ENCODE measurements at places on chromosomes 5 and 9.

DNA sequence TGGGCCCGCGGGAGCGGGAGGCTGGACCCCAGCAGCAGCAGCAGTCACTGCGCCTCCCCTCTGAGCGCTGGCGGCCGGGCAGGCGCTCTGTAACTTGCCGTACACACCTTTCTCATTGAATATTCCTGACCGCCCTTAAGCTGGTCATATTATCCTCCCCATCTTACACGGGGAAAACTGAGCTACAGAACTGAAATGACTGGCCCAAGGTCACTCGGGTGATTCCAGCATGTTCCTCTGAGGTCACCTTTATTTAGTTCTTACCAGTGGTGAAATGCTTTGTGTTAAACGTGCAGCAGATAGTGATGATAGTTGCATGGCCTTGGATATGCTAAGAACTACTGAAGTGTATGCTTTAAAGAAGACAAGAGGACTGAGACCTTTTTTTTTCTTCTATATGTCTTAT is 607 bp downstream of the UQCRQ start:
- no peak for DNase-seq

DNA sequence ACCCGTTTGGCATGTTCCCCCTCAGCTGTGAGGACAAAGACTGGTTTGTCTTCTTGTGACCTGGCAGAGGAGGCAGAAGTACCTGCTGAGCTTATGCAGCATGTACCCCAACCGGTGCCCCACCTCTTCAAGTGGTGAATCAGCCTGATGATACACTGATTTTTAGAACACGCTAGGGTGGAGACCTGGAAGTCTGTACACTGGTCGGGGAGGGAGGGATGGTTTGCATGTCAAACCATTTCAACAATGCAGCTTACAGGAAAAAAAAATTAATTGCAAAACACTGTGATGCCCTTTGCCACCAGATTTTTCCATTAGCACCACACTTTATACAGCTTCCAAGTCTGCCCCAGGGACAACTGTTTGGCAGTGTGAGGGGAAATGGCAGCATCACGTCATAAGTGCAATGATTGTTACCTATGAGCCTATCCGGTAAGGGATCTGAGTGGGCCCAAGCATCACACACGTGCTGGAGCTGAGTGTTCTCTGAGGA is 155.1 kb upstream of the DMRT1 start:
- no peak for DNase-seq

DNA sequence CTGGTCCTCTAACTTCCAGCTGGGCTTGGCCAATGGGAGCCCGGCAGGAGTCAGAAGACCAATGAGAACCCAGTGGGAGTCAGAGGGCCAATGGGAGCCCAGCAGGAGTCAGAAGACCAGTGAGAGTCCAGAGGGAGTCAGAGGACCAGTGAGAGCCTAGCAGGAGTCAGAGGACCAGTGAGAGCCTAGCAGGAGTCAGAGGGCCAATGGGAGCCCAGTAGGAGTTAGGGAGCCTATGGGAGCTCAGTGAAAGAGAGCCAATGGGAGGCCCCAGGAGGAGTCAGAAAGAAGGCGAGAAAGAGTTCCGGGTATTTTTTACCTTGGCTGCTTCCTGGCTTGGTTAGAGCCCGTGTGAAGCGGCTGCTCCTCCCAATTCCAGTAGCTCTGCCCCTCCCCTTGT is 191.0 kb downstream of the GABBR2 start:
- DNase-seq: no peak

GRCh38 chr5:157172403-157172802 is 6.3 kb upstream of the GARIN3 start:
- peak; percentile 78 for DNase-seq

DNA sequence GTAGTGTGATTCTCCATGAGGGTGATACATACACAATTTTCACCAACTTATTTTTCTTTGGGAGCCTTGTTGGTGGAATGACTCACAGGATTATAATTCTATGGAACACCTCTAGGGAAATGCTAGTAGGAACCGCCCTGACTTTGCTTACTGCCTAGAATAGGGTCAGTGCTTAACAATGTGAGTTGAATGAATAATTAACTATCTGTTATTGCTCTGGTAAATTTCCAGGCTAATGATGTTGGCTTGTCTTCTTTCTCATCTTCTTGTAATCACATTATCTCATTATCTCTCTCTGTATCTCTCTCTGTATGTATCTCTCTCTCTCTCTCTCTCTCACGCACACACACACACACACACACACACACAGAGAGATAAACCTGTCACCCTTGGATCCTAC is 291.1 kb downstream of the TRIM32 start:
- no peak for DNase-seq

DNA sequence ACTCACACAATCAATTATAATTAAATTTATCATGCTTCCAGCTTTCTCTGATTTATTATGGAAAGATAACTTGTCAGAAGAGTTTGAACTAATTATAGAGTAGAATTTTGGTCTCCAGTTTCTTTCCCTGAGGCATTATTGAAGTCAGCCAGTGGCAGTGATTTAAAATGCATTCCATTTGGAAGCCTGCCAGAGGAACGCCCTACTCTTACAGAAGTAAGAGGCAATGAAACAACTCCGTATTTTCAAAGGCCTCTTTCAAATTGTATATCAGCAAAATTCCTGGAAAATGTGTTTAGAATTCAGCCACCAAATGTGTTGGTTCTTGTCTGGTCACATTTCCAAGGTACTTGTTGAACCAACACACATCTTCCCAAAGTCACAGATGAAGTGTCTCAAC is 640.9 kb downstream of the SEMA5A start:
- no peak for DNase-seq

- DNase-seq: no peak
These were observed 22.4 kb downstream of the TRIO start for GRCh38 chr5:14165375-14166106.

DNA sequence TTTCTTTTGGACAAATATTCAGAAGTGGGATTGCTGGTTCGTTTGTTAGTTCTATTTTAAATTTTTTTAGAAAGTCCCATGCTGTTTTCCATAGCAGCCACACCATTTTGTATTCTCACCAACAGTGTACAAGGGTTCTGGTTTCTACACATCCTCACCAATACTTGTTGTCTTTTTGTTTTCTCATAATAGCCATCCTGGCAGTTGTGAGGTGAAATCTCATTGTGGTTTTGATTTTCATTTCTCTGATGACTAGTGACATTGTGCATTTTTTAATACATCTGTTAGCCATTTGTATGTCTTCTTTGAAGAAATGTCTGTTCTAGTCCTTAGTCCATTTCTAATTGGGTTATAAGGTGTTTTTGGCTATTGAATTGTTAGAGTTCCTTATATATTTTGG is 214.3 kb downstream of the ARRDC3 start:
- no peak for DNase-seq

GRCh38 chr9:86994231-86994630 is 46.9 kb upstream of the GAS1 start:
- no peak for DNase-seq

- no peak for DNase-seq
These were observed 83.7 kb downstream of the PAX5 start for GRCh38 chr9:36950389-36950788.

DNA sequence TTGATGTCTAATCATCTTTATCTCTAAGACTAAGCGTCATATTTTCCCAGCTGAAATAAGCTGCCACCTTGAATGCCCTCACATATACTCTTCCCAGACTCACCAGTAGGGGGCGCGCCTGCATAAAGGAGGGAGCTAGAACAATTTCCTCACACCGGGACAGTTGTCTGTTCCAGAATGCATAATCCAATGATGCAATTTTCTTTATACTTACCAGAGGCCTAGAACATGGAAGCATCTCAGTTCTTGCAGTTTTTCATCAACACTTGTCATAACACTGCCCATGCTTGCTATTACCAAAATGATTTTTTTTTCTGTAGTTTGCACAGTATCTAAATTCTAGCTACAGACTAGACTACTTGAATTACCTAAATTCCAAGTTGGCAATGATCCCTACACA is 203.9 kb downstream of the FRMD3 start:
- peak; percentile 55 for DNase-seq

- DNase-seq: no peak
These were observed 30.9 kb downstream of the GDNF start for GRCh38 chr5:37808945-37809344.

DNA sequence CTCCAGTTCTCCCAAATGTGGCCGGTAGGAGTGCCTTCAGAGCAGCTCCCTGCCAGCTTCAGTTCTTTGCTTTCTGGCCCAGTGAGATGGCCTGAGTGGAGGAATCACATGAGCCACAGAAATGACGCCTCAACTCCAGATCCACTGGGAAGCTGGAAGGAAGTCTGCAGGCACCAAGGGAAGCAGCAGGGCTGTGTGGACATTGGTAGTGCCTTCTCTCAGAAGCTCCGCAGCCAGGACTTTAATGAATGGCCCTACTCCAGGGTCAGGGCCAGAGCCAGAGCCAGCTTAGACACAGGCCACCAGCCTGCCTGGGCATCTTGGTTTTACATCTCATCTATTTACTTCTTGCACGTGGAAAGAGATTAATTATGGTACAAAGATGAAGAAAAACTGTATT is 12.0 kb upstream of the PSMB7 start:
- DNase-seq: no peak

DNA sequence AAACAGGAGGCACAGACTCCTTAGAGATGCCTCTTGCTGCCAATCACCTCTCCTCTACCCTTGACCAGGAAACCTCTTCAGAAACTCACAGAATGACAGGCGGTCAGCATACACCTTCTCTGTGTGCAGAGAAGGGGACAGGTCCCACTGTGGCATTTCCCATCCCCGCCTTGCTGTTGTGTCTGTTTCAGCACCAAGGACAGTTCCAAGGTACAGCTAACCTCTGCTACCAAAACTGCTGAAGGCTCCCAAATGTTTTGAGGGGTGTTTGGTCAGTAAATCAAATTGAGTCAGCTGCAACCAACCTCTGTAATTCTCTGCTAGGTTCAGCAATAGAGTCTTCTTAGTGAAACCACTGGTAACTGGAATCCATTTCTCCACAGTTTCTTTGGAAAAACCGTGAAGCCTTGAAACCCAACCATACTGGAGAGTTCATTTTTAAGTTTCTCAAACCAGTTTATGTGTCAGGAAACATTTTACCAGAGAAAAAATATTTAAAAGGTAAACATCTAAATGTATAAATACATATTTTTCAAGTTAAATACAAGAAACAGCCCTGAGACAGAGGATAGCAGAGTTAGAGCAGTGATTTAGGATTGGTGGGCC is 122.0 kb downstream of the DRD1 start:
- DNase-seq: peak; percentile 11

DNA sequence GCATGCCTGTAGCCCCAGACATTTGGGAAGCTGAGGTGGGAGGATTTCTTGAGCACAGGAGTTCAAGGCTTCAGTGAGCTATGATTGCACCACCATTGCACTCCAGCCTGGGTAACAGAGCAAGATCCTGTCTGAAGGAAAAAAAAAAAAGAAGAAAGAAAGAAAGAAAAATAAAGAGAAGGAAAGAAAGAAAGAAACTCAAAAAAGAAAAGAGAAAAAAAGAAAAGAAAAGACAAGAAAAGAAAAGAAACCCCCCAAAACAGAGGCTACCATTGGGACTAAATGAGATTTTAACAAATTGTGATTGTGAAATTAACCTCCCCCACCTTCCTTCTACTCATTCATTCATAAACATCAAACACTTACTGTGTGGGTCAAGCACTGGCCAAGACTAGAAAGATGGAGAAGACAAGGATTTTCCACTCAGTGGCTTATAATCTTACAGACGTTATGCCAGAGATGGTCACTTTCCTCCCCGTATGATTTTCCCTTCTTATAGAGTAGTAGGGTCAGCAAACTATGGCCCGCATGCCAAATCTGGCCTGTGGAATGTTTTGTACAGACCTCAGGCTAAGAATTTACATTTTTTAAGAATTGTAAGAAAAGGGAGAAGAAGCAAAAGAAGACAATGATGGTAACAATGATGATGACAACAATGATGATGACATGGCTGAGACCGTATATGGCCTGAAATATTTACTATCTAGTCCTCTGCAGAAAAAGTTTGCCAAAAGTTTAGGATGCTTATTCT is 1.1 kb upstream of the FYB1 start:
- no peak for DNase-seq

DNA sequence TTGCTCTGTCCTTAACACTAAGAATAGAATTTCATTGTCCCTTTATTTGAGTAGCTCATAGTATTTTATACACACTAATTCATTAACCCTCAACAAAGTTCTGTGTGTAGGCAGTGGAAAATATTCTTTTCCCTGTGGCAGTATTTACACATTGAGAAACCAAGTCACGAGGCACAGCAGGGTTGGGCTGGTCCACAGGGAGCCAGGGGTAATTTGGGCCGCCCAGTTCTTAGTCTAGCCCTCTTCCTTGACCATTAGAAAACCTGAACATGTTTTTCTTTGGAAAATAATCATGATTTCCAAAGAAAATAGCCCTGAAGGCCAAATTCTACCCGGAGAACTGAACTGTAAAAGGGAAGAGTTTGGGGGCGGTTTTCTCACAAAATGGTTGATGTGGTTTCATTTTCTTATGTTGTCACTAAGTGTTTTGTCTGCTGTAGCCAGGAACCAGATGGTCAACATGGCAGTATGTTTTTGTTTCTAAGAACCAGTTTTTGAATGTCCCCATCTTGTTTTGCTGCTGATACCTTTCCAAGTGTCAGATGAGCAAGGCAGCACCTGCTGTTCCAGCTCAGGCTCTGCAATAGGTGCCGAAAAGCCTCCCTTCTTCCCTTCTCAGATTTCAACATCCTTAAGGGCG is 29.6 kb downstream of the ARHGEF28 start:
- DNase-seq: no peak

DNA sequence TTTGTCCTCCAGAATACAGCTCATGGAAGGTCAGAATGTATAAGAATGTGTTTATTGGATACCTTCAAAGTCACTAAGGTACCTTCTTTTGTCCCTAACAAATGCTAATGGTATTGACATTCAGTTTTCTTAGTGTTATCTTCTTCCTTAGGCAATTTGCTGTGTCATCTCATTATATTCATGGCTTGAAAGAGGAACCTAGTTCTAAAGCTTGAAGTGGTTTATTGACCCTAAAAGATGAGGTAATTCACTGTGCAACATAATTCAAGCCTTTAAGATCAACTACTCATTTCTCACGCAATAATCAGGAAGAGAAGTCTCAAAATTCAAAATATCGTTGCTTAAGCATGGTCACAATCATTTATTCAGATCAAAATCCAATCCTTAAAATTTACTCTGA is 342.7 kb upstream of the RIOK2 start:
- no peak for DNase-seq

DNA sequence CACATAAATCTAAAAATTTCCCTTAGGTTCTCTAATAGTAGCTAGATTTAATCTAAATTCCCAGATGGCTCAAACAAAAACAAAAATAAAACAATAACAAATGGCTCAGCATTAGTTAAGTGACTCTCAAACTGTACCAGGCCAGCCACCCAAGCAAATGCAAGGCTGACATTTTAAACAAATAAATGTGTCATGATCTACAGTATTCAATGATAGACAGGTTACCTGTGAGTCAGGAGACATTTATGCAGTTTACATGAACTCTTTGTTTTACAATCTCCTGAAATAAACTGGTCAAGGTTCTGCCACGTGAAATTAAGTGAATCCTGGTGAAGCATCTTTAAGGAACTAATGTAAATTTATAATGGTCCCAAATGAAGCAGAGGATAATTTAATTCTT is 580.2 kb upstream of the PTPRD start:
- DNase-seq: no peak

- DNase-seq: no peak
These were observed 636.5 kb downstream of the TAF11L14 start for GRCh38 chr5:18270635-18271338.

GRCh38 chr5:82620957-82621600 is 342.9 kb upstream of the RPS23 start:
- DNase-seq: no peak

All from activated T-helper 2 cell treated with anti-CD3 and anti-CD28 coated beads, Interferon-gamma antibody, Interleukin-2, Interleukin-4, amounts not matched to agents 10 μg/mL and 5 μg/mL and 100 μg/mL, durations not matched to agents 14 hours and 24 hours and 36 hours (primary cell).